Sigmoid colon (tissue), 7 donors: ENCODE measurements at places on chromosomes 16 and 17. TPM values are rescaled to one million over a fixed set of nuclear protein-coding genes. Genes with fewer than 3 reads are reported as not detected.

- DNase-seq = peak; percentile 61
Observed at GRCh38 chr17:82960419-82961271, 118.8 kb upstream of the METRNL start.

GRCh38 chr16:78496189-78496588 lies 396.7 kb downstream of the WWOX start:
- no peak for DNase-seq

GRCh38 chr17:58932956-58933355 lies 173.7 kb downstream of the TRIM37 start:
- DNase-seq = no peak

- DNase-seq = peak; percentile 65
Observed at GRCh38 chr17:39400547-39401411, 647 bp downstream of the FBXL20 start.

DNA sequence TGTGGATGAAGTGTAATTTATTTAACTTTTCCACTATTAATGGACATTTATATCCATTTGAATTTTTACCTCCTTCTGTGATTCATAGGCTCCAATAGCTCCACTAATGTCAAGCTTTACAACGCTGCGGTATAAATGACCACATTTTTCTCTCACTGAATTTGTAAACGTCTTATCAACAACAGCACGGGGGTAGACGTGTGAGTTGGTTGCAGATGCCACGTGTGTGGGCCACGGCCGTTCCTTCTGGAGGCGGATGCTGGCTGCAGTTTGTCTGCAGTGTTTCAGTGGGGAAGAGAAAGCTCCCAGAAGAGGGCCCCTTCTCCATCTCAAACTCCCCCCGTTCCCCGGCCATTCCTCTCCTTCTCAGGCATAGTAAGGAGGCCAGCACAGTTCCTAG lies 68.2 kb upstream of the XYLT1 start:
- DNase-seq = no peak

- DNase-seq = no peak
Observed at GRCh38 chr17:82740906-82741759, 5.7 kb downstream of the FN3K start.

DNA sequence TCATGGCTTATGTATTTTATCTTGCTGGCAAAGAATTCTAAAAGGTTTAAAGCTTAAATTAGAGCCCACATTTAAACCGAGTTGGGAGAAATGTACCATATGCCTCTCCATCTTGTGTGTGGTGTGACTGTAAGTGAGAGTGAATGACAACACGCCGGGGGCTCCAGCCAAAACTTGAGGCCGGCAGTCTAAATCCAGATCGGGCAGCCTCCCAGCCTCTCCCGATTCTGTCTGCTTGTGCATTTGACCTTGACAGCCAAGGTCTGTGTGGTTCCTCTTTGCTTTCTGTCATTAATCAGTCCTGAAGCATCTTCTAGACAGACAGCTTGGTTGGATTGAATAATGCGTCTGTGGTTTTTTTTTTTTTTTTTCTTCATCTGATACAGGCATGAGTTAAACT lies 1093.2 kb upstream of the EEF2KMT start:
- DNase-seq = no peak

DNA sequence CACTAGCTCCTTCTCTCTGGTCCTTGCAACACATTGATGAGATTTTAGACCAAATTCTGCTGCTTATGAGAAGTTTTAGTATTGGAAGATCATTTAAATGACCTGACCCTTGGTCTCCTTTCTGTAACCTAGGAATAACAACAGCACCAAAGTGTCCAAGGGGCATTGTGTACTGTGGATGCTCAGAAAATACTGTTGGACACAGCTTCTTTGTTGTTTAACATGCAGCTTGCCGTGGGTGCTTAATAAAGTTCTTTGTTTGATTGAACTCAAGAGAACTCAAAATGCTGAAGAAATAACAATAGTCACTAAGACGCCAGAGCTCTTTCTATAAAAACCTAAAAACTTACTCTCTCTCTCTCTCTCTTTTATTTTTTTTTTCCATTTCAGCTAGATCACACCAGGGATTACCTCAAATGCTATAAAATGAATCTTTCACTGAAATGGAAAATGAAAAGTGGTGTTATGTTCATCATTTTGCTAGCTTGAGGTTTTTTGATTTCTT lies 548.9 kb upstream of the CDH8 start:
- DNase-seq = no peak

DNA sequence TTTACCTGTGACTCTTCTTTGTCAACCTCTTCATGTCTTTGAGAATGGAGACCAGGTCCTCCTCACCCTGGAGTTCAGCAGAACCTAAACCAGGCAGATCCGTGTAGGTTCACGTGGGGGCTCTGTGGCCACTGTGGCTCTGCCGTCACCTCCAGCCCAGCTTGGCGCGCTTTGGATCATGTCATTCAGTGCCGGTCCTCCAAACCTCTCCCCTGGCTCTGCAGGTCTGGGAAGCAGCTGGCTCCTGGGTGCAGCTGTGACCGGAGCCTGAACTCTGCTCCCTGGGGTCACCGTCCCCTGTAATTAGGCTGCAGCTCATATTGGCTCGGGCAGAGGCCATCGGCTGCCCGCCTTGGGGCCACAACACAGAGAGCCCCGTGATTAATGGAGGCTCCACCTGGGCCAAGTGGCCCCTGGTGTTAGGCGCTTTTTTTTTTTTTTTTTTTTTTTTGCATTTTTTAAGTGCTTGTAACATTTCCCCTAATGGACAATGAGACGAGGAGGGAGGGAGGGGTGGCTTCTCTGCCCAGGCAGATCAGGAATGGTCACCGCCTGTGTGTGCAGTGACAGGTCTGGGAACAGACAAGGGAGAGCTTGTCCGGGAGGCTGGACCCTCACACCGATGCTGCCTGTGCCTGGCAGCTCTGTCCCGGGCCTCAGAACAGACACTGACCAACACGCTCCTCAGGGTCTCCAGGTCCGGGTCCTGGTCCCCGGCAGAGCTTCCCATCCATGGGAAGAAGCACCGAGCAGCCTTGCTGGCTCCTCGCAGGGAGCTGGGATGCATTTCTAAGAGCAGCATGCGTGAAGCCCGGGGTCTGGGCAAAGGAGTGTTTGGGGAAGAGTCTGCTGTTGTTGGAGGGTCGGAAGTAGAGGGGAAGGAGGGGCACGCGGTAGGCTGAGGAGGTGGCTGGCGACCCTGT lies 247.9 kb downstream of the SEC14L1 start:
- DNase-seq = no peak

DNA sequence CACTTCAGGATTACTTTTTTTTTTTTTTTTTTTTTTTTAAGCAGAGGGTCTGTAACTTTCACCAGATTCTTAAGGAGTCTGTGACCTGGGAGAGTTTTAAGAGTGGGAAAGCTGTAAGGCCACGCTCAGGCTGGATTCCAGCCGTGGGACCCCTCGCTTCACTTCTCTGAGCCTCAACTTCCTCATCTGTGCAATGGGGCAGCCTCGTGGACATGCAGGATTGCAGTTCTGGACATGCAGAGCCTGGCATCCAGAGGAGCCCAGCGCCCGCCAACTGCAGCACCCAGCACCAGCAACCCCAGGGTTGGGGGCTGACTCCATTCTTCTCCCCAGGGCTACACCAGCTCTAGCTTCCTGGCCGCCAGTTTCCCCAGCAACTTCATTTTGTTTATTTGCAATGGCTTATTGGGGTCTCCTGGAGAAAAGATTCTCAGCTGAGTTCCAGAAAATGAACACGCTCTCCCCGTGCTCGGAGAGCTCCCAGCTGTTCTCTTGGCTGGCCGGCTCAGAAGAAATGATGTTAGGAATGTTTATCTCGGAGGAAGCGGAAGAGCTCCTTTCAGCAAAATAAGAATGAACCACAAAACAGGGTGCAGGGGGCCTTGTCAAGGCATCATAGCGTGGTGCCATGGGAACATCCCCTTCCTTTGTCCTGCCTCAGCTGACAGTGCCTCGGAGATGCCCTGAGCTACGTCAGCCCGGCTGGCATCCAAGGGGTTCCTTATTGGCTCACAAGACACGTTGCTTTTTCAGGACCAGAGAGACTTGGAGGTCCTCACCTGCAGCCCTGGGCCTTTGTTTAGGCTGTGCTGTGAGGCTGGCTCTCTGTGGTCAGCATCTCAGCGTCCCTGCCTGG lies 22.9 kb upstream of the ZCCHC14 start:
- no peak for DNase-seq

DNA sequence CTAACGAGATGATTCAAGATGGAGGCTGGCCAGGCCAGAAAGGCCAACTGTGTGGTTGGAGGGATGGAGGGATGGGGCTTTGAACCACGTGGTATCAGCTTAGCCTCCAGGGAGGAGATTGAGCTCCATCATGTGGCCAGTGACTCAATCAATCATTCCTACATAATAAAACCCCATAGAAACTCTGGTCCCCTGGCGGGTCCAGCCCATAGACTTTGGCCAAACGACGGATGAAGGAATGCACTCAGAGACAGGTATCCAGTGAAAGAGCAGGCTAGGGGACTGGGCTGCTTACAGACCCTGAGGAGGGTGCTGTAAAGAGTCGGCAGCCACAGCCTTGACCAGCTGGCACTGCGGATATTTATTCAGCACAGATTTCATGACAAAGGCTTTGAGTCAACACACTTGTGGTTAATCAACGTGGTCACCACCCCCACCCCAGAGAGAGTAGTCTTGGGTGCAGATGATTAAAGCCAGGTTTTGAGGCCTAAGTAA lies 308.7 kb upstream of the TNRC6C start:
- DNase-seq = peak; percentile 18

DNA sequence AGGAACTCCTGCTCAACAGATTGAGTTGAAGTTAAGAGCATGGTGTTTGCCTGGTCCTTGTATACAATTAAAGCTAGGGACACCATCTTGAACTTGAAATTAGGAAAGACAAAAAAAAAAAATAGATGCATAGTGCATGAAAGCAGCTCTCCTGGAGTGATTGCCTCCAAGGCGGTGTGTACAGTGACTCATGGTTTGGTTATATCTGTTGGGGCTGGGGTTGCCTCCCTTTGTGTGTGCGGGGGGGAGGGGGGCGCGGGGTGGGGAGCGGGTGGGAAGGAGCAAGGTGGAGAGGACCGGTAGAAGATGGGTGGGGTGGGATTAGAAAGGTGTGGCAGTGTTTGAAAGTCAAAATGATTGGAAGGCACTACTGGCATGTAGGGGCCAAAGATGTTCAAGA lies 3.4 kb downstream of the TMED6 start:
- no peak for DNase-seq

GRCh38 chr17:45384789-45385262 lies 47.8 kb downstream of the ARHGAP27 start:
- peak; percentile 66 for DNase-seq

- no peak for DNase-seq
Observed at GRCh38 chr16:84040823-84041820, 1.5 kb downstream of the SLC38A8 start.

DNA sequence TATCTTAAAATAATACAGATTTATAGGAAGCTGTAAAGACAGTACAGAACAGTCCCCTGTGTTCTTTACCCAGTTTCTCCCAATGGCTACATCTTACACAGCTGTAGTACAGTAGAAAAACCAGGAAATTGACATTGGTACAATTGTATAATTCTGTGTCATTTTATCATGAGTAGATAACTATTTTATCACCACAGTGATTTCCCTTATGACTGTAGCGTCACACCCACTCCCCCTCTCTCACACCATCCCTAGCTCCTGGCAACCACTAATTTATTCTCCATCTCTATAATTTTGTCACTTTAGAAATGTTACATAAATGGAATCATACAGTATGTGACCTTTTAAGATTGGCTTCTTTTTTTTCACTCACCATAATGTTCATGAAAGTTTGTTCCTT lies 30.9 kb downstream of the CLTC start:
- DNase-seq = no peak

Gene AP2B1
- 46.7 TPM for total RNA-seq

Gene ZFPM1
- total RNA-seq = 2.5 TPM

Gene CHRNE
- not detected for total RNA-seq

Gene GCGR
- 0.27 TPM for total RNA-seq

Gene MYH1
- 0.55 TPM for total RNA-seq

Gene CLEC3A
- not detected for total RNA-seq

Gene PGAP3
- total RNA-seq = 6.9 TPM

Gene SKAP1
- 0.36 TPM for total RNA-seq

Gene PPY
- total RNA-seq = not detected

Gene HBA2
- not detected for total RNA-seq

Gene SNX20
- total RNA-seq = 1.5 TPM

Gene AP1G1
- 52.4 TPM for total RNA-seq

Gene CHD9NB
- total RNA-seq = not detected
